Activated CD8-positive, alpha-beta memory T cell treated with anti-CD3 and anti-CD28 coated beads, Interleukin-2, amount 50 U/mL, for 48 hours (primary cell): ENCODE measurements at places on chromosomes 12 and 14.

DNA sequence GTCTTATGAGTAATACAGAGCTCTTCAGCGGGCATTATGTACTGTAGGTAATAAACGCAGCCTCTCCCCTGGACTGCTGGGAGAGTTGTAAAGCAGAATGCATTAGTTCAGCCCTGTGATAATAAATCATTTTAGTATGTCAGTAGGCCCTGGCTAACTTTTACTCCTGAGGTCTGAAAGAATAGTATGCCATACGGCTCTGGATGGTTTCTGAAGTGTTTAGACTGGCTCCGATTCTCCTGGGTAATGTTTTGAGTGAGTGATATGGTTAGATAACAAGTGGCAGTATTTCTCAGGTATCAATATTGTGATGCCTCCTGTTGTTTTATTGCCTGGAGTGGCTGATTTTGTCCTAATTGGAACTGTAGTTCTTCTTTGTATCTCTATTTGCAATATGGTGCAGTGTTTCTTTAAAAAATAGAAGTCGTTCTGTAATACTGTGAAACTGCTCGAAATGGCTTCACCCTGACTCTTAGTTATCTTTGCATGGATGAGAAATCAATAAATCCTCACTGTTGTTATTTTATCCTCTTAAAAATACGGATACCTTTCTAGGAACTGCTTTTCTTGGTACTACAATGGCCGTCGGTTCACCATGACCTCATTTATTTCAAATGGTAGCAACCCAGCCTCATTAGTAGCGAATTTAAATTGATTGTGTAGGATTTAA is 100.2 kb downstream of the PDZRN4 start:
- DNase-seq: no peak

DNA sequence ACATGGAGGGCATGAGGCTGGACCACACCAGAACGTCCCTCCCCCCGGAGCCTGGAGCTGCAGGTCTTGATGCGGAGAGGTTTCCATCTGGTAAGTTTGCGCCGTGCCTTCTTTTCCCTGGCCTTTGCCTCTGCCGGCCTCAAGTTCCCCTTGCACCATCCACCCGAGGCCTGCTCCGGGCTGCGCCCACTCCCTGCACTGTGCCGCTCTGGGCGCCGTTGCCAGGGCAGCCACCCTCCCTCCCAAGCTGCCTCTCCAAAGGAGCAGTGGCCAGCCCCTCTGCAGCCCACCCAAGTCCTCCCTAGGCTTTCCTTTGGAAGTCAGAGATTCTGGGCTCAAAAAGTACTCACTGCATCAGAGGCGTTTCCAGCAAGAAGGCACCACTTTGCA is 46.2 kb upstream of the MEG3 start:
- no peak for DNase-seq

DNA sequence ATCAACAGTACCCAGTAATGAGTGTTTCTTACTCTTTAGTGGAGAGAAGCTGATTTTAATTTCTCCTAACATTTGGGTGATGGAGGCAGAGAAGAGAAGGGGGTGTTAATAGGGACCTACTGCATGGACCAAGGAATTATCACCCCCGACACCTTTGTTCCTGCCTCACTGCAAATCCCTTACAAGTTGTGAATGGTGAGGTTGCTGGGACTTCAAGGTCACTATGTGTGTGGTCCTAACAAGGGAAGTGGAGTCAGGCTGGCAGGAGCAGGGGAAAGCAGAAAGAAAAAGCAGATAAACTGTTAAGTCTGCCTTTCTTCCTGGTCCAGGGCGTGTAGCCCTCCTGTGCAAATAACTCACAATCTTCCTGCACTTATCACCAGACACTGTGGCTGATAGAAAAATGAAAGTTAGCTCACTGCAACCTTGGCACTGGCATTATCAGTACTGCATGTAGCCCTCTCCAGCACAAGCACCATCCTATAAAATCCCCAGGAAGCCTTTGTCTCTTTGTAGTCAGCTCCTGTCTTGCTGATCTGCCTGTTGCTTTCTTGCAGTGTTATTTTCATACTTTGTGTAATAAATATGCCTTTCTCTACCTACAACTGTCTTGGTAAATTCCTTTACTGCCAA is 112.3 kb upstream of the DNM1L start:
- DNase-seq: no peak

GRCh38 chr14:80465546-80466220 is 254.4 kb upstream of the DIO2 start:
- DNase-seq: no peak

DNA sequence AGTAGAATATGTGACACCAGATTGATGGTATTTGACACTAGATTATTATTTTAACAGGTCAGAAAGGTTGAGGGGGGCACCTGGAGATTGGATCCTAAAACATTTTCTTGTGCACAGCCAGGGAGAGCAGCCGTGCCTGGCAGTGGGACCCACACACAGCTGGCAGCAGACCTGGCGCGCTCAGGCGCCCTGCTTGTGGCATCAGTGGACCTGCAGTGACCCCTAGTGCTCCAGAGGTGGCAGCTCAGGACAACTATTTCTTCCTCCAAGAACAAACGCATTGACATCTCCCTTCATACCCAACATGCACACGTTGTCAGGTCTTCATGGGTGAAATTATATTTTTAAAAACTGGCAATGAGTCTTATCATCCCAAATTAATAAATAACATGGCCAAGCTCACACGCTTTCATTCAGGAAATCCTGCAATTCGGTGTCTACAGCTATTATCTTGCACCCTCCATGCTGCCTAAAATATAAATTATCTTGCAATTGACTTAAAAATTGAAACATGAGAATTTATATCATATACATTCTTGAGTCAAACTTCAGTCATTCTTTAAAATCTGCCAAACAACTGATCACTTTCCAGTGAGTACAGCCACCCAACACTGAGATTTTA is 7.7 kb upstream of the TMEM132D start:
- peak; percentile 61 for DNase-seq

- DNase-seq: no peak
Observed at GRCh38 chr12:82627799-82628198, 58.9 kb upstream of the TMTC2 start.

DNA sequence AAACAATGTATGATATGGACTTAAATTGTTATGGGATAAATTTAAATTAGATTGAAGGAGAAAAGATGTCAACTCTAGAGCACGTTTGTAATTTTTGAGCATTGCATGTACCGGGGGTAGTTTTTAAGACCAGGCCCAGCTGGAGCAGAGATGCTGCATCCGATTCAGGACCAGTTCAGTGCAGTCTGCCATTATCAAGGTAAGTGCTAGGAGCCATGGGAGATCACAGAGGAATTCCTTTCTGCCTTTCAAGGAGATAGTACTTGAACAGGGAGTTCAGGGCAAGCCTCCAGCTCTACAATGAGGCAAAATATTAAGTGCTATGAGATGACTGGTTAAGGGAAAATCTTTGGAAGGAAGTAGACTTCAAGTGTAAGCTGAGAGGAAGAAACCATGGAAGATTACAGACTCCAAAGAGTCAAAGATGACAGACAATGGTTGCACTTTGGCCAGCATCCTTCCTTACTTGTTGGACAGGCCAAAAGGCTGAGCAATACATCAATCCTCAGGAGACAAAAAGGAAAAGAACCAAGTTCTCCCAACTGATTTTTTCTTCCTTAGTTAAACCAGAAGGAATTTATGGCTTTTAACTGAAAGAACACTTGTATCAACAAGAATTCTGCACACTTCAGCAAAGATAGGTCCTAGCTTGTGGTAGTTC is 113.2 kb upstream of the HIF1A start:
- DNase-seq: no peak

DNA sequence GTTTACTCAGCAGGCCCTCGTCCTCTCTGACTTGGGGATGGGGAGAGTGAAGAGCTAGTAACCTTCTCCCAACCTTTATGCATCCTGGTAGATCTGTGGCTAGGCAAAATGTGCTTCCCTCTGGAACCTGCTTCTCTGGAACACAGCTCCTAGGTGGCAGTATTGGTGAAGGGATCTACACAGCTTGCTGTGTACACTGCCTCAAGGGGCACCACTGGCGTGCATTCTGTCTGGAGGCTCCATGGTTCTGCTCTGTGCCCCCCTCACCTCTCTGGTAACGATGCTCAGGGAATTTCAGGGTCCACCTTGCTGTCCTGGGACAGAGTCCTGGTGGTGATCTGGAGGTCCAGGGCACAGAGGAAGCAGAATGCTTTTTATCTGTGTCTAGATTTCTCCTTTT is 43.5 kb upstream of the KCNA5 start:
- DNase-seq: no peak

DNA sequence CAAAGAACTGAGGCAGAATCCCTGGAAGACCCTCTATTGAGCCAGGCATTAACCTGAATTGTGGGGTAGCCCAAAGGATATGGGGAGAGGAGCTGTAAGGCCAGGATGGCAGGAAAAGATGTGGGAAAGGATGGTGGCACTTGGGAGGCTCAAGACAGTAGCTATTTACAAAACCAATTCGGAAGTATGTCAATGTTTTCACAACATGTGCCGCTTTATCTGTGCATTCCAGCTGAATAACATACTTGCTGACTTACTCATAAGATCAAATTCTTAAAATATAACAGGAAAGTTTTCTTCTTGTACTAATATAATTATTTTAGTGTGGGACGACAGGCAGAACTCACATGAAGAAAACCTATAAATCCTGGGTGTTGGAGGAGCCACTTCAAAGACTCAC is 10.6 kb downstream of the BBS10 start:
- DNase-seq: no peak

GRCh38 chr14:71338153-71338552 is 430.9 kb downstream of the PCNX1 start:
- no peak for DNase-seq

DNA sequence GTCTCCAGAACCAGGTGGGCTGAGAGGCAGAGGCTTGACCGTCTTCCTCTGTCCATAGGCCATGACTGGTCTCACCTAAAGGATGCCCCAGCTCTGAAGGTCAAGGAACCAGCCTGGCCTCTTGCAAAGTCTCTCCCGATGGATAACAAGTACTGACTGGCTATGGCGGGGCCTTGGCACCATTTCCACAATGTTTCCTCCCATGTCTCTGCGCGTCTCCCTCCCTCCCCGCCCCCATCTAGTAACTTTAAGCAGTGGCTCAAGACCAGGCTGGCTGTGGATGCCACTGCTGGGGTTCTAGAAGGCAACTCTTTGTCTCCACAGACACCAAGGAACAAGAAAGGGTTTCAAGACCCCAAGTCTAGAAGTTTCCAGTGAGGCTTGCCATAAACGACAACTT is 275.5 kb downstream of the DPF3 start:
- no peak for DNase-seq

DNA sequence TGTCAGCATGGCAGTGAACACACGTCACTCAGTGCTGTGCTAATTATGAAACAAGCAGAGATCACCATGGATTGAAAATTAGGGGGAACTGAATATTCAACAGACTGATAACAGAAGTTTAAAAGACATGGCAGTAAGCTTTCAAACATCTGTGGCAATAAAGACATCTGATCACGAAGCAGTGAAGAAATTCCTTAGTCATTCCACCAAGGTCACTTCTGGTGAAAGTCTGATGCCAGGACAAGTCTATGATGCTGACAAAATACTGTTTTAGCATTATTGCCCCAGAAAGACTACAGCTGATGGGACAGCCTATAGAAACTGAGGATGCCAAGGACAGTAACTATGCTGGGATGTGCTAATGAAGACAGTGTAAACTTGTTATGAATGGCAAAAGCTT is 126.9 kb upstream of the RBM19 start:
- DNase-seq: no peak

- no peak for DNase-seq
Observed at GRCh38 chr12:111826316-111826715, 15.7 kb upstream of the MAPKAPK5 start.

- no peak for DNase-seq
Observed at GRCh38 chr14:85106506-85106905, 423.4 kb upstream of the FLRT2 start.

- DNase-seq: no peak
Observed at GRCh38 chr14:44010071-44010470, 497.0 kb downstream of the FSCB start.

GRCh38 chr12:64170024-64170423 is 52.1 kb downstream of the KICS2 start:
- DNase-seq: no peak

DNA sequence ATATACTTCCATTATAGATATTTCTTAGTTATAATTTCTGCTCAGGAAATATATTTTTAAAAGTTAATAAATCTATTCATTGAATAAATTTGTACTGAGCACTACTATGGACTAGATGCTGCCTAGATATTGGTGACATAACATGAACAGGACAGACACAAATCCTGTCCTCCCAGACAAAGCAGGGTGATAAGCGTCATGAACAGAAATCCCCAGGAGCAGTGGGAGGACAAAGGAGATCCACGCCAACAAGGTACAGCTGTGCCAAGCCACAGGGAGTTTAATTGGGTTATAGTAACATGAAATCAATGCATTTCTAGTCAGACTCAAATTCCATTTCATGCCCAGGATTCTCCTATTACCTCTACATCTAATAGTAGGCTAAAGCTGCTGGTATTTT is 171.8 kb upstream of the CPNE8 start:
- no peak for DNase-seq

GRCh38 chr12:124837958-124838803 is 25.5 kb downstream of the SCARB1 start:
- DNase-seq: no peak

- peak; percentile 59 for DNase-seq
Observed at GRCh38 chr12:57090924-57091637, 2.2 kb downstream of the NAB2 start.

- no peak for DNase-seq
Observed at GRCh38 chr14:80455031-80455430, 243.7 kb upstream of the DIO2 start.

GRCh38 chr14:56217380-56218045 is 99.3 kb downstream of the PELI2 start:
- DNase-seq: no peak

GRCh38 chr12:45994736-45995135 is 4.4 kb upstream of the SCAF11 start:
- DNase-seq: no peak

GRCh38 chr14:62126879-62127478 is 364.8 kb downstream of the SNAPC1 start:
- DNase-seq: no peak

DNA sequence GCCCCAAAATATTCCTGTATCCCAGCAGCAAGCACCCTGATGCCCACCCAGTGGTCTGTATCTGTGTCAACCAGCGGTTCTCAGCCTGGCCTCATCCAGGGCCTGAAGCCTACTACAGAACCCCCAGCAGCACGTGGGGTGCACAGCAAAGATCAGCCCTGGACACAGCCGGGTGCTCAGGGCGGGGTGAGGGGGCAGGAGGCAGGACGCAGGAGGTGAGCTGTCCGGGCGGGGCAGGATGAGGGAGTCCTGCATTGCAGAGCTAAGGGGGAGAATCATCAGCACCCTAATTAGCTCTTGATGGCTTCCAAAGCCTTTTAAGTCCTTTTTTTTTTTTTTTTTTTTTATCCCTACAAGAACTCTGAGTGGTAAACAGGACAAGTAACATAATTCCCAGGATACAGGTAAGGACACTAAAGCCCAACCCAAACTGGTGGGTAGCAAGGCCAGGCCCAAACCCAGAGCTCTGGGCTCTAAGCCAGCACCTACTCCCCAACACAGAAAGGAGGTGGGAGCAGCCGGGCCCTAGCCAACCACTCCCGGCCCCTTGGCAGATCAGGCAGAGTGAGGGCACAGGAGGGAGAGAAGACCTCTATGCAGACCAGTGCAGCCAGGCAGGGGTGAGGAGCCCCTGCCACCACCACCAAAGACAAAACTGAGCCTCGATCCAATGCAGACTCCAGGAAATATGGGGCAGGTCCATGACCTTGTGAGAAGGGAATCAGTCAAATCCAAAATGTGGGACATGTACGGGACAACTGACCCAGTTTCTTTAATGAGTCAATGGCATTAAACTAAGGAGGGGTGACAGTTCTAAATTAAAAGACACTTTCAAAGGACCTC is 32.3 kb upstream of the EIF5 start:
- DNase-seq: no peak

- no peak for DNase-seq
Observed at GRCh38 chr14:69860221-69860620, 19.0 kb upstream of the SMOC1 start.

GRCh38 chr12:41123871-41124270 is 64.2 kb upstream of the PDZRN4 start:
- no peak for DNase-seq
